ENCODE measurements at places on chromosomes 1 and 21.

DNA sequence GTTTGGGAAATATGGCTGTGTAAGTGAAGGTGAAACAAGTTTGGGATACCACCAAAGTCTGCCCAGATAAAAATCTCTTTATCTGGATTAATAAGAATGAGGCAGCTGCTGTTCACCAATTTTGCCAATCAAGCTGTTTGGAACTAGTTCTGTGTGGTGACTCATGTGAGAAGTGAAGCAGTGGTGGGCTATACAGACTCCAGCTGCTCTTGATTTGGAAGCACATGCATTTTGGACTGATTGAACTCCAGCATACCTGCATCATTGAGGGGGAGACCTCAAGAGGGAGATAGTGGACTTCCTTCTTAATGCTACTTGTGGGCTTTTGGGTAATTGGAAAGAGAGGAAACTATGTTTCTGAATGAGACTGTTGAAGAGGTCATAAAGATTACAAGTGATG lies 99.2 kb upstream of the B3GALT2 start:
- no peak for DNase-seq

DNA sequence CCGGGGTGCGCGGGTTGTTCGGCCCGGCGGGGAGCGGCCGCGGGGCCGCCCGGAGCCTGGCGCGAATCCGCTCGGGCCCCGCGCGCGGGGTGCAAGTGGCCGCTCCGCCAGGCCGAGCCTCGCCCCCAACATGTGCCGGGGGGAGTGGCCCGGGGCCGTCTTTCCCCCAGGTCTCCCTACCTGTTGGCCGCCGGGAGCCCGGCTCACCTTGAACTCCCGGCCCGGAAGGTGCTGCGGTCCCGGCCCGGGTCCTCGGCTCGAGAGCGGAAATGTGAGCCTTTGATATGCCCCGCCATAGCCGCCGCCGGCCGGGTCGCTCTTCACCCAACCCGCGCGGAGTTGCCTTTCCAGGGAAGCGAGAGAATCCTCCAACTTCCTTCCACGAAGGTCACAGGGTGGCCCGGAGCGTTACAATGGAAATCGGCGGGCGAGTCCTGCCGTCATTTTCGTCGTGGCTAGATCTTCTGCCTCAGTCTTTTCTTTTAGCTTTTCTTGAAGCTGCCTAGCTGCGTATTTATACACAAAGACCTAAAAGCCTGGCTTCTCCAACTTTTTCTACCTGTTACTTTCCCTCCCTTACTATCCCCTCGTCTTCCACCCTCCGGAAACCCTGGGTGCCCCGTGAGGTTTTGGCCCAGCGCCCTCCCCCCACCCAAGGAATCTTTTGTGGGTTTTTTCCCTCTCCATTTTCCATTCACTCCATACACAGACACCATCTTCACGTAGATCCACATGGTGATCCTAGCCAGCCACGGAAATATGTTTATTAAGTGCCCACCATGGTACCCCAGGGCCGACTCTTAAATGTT lies 867 bp downstream of the PTGFRN start:
- peak; percentile 45 for DNase-seq

GRCh38 chr1:1794999-1795398 lies 16.7 kb upstream of the NADK start:
- no peak for DNase-seq

DNA sequence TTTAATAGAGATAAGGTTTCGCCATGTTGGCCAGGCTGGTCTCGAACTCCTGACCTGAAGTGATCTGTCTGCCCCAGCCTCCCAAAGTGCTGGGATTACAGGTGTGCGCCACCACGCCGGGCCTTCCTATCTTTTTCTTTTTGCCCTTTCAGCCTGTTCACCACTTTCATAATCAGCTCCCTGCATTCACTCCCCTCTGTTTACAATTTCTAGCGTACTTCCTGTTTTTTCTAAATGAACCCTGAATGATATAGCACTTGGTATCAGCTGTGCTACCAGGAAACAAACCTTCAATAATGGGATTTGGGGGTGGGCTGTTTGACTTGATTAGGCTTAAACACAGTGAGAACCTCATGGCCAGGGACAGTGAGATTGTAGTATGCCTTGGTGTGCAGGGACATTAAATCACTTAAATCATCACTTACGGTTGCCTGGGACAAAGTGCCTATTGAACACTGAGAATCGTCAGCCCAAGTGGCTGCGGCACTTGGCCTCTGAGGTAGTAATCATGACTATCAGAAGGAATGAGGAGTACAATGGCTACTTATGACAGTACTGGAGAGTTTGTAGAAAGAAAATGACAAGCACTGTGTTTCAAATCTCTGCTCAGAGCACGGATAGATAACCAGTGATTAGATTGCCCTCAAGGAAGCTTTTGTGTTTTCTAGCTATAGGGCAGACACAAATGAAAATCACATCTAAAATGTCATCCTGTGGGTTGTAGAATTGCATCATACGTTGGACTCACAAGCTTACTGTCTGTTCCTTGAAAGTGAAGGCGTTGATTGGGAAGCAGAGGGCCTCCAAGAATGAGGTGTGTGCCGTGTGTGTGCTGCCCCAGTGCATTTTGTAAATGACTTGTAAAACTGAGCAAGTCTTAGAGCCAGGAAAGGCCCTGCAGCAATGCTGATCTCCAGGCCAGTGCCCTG lies 661.8 kb downstream of the MATN1 start:
- DNase-seq, result peak; percentile 50

DNA sequence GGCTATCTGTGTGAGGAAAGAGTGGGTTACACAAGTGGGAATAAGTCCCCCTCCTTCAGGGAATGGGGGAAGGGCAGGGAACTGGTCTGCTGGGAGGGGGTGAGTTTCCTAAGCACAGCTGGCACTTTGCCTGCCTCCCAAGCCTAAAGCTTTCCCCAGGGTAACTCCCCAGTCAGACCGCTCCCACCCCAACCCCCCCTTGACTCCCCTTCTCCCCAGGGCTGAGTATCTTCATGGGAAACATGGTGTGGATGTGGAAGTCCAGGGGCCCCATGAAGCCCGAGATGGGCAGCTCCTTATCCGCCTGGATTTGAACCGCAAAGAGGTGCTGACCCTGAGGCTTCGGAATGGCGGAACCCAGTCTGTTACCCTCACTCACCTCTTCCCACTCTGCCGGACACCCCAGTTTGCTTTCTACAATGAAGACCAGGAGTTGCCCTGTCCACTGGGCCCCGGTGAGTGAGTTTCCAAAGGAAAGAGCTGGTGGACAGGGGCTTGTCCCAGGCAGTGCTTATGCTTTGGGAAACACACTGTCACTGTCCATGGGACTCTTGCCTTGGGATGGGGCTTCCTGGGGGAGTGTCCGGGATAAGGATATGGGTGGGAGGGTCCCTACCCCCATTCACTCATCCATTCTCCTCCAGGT lies 14.9 kb downstream of the MOV10 start:
- DNase-seq, result no peak

- DNase-seq, result peak; percentile 51
Measured at GRCh38 chr1:27542463-27543273, 52.7 kb upstream of the WASF2 start.

DNA sequence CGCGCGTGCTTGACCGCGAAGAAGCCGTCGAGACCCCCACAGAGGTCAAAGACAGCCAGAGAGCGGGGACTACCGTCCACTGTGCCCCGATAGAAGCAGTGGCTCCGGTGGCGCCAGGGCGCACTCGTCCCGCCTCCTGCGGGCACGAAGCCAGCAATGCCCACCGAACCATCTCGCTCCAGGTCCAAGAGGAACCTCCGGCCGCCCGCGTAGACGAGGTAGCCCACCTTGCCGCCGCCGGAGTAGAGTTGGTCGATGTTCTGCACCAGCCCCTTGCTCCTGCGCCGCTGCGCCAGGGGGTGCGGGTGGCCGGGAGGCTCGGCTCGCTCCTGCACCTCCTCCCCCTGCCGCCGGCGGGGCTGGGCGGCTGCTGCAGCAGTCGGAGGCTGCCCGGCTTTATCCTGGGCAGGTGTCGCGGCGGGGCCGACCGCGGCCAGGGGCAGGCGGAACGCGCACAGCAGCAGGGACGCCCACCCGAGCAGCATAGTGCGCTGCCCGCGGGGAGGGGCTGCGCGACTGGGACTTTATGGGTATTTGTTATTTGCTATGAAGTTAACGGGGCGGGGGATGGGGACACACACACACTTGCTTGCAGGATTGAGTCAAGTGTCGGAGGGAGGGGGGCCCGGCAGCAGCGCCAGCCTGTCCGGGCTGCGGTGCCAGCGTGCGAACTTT lies 844 bp downstream of the ADAMTS5 start:
- DNase-seq, result no peak

DNA sequence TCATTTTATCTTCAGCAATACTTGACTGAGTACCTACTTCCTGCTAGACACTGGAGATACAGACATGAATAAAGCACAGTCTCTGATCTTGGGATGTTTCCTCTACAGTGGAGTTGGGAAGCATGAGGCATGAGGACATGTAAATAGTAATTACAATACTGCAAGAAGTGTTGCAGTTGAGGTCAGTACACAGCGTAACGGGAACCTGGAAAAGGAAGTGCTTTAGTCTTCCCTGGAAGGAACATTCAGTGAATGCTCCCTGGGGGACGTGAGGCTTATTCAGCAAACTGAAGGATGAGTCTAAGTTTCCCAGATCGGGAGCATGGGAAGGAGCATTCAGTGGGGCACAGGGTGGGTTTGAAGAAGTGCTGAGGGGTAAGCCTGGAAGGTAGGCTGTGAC lies 112.4 kb downstream of the PIK3R3 start:
- DNase-seq, result no peak

DNA sequence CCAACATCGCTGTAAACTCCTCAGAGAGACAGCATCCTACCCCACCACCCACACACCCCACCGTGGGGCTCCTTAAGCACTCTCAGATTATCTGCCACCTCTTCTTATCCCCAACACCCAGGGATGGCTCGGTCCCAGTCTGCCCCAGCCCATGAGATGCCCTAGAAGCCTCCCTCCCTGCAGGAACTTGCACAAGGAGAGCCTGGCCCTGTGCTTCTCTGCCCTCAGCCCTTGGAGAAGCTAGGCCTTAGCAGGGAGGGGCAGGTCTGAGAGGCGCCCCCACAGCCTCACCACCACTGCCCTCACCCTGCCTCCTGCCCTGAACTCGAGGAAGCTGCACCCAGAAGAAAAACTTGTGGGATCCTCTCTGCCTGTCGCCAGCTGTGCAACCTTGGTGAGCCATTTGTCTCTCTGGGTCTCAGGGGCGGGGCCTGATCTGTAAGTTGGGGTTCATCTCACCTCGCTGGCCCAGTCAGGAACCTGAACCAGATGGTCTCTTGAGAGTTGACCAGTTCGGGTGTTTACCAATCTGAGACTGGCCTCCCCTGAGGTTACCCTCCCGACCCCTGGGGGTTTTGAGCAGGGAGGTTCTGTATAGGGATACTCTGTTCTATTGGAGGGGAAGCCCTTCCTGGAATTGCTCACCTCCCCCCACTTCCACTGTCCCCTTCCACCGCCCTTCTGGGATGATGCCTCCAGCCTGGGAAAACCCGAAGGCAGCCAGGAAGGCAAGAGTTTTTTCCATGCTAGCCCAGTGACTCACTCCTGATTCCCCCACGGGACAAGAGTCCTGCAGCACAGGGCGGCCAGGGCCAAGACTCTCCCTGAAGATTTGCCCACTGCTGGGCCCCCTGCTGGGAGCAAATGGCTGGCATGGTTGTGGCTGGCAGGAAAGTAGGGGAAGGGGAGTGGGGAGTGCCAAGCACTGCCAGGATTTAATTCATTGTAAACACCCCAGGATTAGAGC lies at the start of gene S100A3:
Gene S100A3 (minus strand): TSS at position 537 of the 967 bp plus-strand sequence. CDS start 773 bp downstream, outside the sequence.
- DNase-seq, result peak; percentile 59

GRCh38 chr1:155760751-155761475 lies 72.0 kb downstream of the DAP3 start:
- no peak for DNase-seq

- no peak for DNase-seq
Measured at GRCh38 chr1:26148887-26149286, 10.0 kb upstream of the FAM110D start.

GRCh38 chr1:235098547-235098946 lies 30.1 kb downstream of the TOMM20 start:
- no peak for DNase-seq

- DNase-seq, result no peak
Measured at GRCh38 chr1:45491487-45492260, 711 bp upstream of the TESK2 start.

DNA sequence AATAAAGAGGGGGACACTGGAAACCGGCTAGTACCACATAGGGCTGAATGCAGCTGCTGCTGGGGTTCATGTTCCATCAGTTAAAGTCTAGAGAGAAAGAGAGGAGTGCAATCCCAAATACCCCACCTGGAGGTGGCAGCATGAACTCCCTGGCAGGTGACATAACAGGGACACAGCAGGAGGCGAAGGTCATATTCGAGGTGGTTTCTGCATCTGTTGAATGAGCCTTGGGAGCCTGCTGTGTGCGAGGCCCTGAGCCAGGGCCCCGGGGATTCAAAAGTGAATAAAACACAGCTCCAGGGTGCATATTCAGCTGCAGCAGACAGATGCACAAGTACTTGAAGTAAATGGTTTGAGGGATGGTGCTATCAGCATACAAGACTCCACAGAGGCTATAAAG lies 456.8 kb downstream of the SETD4 start:
- no peak for DNase-seq

GRCh38 chr1:89525169-89525855 lies 683 bp downstream of the LRRC8B start:
- peak; percentile 35 for DNase-seq

GRCh38 chr1:214438530-214438929 lies 112.9 kb downstream of the PTPN14 start:
- DNase-seq, result no peak

DNA sequence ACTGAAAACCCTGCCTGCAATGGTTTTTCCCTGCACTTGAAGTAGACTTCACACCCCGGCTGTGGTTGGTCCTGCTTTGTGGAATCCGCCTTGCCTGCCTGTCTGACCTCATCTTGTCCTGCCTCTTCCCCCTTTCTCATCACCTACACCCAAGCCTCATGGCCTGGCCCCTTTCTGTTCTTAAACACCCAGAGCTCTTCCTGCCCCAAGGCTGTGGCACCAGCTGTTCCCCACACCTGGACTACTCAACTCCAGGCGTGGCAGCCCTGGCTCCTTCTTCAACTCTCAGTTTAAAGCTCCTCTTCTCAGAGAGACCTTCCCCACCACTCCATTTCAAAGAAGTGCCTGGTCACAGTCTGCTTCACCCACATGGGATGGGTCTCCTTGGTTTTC lies 27.0 kb downstream of the KIAA1614 start:
- no peak for DNase-seq

GRCh38 chr1:53303726-53304515 lies 23.9 kb downstream of the LRP8 start:
- no peak for DNase-seq

GRCh38 chr21:25637851-25638659 lies 1.0 kb upstream of the JAM2 start:
- no peak for DNase-seq
